ENCODE measurements at places on chromosomes 5 and 9.

DNA sequence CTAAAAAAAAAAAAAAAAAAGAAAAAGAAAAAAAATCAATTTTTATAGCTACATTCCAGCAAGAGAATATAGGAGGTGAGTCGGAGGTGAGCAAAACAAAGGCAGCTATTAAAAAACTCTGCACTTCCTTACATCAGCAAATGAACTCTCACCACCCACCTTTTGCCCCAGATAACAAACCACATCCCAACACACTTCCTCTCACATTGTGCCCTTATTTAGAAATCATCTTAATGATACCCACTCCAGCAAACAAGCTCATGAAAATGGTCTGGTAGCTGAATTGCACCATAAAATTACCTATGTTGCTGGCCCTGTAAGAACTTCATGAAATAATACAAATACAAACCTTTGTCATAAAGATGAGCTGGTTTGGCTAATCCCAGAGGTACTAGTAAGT, 82.9 kb downstream of the CEMIP2 start:
- DNase-seq: no peak

DNA sequence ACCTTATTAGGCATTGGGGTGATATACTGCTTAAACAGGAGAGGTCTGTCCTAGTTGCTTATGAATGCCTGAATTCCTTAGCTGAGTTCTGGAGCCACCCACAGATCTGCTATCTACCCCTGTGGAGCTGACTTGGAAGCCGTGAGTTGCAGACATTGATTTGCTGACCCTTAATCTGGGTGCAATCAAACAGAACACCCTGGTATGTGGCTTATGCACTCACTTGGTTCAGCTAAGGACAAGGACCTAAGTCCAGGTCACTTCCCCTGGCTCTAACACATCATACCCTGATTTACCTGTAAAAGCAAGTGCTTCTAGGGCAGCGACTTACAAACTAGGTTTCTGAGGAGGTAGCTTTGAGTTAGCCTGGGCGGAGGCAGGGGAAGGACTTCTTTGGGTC, 41.6 kb upstream of the TLR4 start:
- no peak for DNase-seq

- no peak for DNase-seq
These were observed 36.7 kb upstream of the CTNNA1 start for GRCh38 chr5:138716456-138716924.

- no peak for DNase-seq
These were observed 24.7 kb upstream of the TAS2R1 start for GRCh38 chr5:9654886-9655285.

DNA sequence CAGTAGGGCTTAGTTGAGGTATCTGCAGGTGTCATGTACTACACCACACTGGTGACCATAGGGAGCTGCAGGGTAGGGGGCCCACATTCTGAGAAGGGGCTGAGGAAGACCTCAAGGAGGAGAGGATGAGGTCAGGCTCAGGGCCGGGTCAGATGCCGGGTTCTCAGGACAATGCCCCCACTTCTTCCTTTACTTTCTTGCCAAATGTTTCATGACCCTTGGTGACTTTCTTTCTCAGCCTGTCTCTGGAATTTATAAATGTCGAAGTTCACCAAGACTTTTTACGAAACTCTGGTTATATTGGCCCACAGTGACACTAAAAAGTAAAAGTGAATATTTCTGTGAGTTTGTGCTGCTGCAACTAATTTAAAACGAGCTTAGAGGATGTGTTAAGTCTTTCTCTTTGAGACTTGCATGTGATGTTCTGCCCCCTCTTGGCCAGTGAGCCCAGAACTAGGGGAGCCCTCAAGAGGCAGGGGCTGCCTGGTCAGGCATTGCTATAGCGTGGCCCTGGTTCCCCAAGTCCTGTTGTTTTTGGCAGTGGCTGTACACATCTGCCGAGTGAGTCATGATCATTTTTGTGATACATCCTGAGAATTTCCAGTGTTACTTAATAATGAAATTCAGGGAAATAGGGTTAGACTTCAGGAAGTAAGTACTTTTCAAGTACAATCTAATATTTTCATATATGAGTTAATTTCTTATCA, 11.2 kb downstream of the ACO1 start:
- DNase-seq: no peak

DNA sequence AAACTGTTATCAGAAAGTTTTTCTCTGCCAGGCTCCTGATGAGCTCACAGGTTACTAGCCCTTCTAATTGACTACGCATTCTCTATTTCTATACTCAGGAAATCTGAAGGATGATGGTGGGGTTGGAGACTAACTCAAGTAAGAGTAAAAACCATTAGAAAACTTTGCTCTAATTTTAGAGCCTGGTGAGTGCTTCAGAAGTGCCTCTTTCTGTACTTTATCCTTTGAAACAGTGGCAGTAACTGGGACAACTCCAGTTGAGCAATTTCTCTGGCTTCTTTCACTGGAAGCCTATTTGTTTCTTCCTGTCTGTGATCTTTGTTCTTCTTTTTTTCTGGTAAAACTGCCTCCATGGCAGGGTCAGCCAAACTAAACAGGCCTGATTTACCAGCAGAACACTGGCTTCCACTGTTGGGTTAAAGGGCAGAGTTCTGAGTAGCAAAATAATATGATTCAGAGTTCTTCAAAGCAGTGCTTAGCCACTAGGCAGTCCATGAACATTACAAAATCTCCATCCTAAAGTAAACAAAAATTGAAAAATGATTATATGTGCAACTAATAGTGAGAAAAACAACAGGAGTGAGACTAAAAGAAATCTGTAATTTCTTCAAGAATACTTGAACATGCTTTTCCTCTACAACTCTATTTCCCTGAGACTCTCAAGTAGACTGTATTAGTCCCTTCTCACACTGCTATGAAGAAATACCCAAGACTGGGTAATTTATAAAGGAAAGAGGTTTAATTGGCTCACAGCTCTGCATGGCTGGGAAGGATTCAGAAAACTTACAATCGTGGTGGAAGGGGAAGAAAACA, 79.8 kb downstream of the MROH2B start:
- DNase-seq: no peak

GRCh38 chr9:70874451-70874850, 247.0 kb downstream of the TRPM3 start:
- DNase-seq: no peak

- DNase-seq: no peak
These were observed 34.0 kb downstream of the CDK5RAP2 start for GRCh38 chr9:120545701-120546550.

DNA sequence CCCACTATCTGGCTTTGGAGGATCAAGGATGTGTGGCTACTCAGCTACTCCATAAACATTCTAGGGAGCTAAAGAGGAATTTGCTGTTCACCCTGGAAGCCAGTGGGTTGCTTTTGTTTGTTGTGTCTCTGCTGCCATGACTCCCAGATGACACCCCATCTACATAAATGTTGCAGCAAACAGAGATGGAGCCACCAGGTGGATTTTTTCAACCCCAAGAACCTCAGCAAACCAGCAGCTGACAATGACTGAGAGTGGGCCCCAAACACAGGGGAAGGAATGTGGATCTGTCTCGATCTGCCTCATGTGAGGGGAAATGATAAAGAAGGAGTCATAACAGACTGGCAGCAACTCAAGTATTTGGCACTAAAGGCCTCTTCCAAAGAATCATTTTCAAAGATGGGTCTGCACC, 132.7 kb upstream of the TNC start:
- DNase-seq: no peak

- DNase-seq: no peak
These were observed 246.5 kb downstream of the PTPRD start for GRCh38 chr9:10366171-10366779.

DNA sequence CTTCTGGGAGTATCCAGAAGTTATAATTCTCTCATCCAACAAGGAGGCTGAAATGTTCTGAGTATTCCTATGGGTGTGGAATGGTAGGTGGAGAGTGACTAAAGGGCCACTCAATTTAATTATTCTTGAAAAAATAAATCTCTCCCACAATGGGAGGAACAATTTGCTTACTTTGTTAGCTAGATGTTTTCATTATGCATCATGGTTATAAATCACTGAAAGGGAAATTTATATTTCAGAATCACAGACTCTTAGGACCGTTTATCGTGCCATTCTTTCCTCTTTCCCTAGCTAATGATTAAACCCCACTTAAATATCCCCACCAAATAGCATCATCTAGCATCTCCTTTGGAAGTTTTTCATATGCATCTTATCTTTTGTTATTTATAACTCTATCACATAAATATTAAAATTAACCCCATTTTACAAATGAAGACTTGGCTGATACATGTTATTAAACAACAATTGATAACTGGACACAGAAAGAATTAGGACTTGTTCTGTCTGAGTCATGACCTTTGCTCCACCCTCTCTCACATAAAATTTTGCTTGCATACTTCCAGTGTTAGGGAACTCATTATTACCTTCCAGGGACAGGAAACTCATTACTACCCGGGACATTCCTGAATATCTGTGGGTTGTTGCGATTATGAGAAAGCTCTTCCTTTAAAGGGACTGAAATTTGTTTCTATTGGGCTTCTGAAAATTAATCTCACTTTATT, 94.9 kb upstream of the NMUR2 start:
- no peak for DNase-seq

DNA sequence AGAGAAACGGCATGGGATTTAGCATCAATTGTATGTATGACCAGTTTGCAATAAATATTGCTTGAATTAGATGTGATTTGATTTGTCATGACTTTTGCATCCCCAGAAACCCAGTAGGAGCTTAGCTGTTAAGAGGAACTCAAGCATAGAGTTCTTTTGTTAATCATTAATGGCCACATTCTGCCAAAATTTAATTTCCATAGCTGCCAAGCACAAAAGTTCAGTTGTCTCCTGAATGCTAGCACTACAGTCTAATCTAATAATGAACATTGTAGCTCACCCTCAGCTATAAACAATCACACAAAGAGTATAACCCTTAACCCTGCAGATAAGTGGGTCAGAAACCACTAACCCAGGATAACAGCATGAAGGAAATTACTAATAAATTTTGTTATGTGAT, 169.8 kb upstream of the GRAMD2B start:
- DNase-seq: no peak

- DNase-seq: no peak
These were observed 259.7 kb upstream of the ZNF608 start for GRCh38 chr5:125006011-125006685.

DNA sequence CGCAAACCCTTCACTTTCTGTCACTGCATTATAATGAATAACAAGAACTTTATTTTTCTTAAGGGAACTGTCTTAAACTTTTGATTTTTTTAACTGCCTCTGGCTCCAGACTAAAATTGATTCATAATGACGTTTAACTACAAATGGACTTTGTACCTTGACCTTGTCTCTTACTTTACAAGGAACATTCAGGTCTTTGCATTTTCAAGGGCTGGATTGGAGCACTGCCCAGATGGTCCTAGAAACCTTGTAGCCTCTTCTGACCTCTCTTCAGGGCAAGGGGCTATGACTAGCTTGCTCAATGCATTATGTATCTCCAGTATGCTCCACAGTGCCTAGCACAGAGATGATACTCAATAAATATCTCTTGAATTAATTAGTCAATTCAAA, 612.6 kb upstream of the CLINT1 start:
- DNase-seq: no peak
